ENCODE measurements at places on chromosomes 5 and 9. TPM values are rescaled to one million over a fixed set of nuclear protein-coding genes. Genes with fewer than 3 reads are reported as not detected.

- no peak for DNase-seq
Observed at GRCh38 chr5:163193886-163194285, 243.5 kb upstream of the CCNG1 start.

GRCh38 chr9:137762414-137763061 lies 115.0 kb upstream of the CACNA1B start:
- peak; percentile 64 for DNase-seq

DNA sequence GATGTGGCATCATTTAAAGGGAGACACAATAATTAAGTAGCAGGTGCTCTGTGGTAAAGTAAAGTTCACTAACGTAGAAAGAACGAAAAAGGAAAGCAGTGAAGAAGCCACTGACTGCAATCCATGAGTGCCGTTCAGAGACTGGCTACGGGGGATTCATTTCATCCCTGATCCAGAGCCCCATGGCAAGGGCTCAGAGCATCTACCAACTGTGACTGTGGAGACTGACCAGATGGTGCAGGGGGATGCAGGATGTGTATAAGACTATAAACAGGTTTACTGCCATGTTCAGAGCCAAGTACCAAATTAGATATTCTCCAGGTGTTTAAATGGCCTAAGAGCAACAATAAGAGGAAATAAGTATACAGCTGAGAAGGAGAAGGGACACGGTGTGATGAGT lies 47.7 kb downstream of the MARCHF11 start:
- no peak for DNase-seq

The ADRB2 gene
- total RNA-seq: 4.8 TPM

- no peak for DNase-seq
Observed at GRCh38 chr9:124216474-124217176, 41.1 kb upstream of the NEK6 start.

DNA sequence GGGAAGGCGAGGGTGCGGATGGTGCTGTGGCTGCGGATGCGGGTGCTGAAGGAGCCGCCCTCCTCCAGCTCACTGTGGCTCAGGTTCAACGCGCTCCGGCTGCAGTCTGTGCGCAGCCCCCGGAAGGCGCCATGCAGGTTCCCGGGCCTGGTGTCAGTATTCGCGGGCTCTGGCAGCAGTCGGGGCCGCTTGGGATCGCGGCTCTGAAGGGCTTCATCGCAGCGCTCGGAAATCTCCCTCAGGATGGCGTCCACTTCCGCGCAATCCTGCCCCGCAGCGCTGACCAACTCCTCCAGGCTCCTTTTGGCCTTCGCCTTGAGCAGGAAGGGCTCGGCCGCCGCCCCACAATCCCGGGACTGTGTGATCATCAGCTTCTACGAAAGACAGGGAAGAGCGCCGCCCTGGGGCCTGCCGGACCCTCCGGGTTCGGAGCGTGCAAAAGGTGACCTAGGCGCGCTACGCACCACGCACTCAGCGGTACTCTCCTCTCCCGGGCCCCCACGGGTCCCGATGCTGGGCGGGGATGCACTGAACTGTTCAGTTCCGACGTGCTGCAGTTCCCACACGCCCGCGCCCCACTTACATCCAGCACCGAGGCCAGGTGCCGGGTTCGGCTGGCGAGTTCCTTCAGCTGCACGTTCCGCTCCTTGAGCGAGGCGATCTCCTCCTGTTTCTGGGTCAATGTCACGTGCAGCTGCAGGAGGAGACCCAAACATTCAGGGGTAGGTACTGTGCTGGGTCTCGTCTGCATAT lies 6.5 kb downstream of the MCIDAS start:
- peak; percentile 40 for DNase-seq

The ADAMTSL1 gene
- 0.28 TPM for total RNA-seq

- DNase-seq: no peak
Observed at GRCh38 chr5:178644826-178645545, 18.1 kb upstream of the CLK4 start.

The CSNK1A1 gene
- total RNA-seq: 229 TPM

DNA sequence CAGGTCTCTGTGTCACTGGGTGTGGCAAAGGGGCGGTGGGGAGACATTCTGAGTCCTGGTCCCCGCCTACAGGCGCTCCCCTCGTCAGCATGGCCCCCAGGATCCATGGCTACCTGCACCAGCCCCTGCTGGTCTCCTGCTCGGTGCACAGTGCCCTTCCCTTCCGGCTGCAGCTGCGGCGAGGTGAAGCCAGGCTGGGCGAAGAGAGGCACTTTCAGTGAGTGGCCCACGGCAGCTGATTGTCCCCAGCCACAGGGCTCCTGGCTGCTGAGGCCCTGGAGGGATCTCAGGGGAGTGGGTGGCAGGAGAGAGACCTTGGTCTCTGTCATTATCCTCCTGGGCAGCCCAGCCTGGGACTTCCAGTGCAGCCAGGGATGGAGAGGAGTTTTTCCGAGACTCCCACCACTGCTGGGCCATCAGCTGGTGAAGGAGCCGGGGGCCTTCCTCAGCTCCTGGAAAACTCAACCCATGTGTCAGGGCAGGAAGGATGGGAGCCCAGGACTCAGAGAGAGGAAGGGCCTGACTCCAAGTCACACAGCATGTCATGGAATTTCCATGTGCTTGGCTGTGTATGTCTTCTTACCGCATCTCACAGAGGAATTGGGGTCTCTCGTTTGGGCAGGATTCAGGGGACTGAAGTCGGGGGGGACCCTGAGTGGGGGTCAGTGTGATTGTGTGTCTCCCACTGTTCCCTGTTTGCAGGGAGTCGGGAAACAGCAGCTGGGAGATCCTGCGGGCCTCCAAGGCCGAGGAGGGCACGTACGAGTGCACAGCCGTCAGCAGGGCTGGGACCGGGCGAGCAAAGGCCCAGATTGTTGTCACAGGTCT lies 37.4 kb downstream of the HMCN2 start:
- peak; percentile 40 for DNase-seq

- DNase-seq: no peak
Observed at GRCh38 chr5:87551911-87552310, 139.2 kb upstream of the CCNH start.

The PCDHGB3 gene
- 1.3 TPM for total RNA-seq

GRCh38 chr5:64634997-64635686 lies 55.2 kb upstream of the SHISAL2B start:
- no peak for DNase-seq

The SLC25A48 gene
- total RNA-seq: 9.5 TPM

GRCh38 chr5:60611099-60611740 lies 88.7 kb downstream of the DEPDC1B start:
- DNase-seq: no peak

GRCh38 chr9:126440940-126441339 lies 114.3 kb downstream of the MVB12B start:
- no peak for DNase-seq

DNA sequence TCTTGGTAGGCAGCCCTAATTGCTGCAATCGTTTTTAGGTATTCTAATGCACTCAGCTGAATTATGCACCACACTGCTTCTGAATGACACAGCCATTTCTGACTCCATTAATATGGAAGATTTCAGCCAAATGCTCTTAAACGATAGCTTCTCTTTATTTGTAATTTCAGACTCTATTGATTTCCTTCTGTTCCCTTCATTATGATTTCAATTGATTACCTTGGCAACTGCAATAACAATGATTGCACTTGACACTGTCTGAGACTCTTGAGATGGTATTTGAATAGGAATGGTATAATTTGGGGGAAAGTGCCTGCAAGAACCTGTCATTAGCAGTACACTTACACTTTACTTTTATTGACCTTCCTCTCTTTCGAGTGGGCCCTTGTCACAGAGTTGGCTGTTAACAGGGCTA lies 296.1 kb upstream of the DMAC1 start:
- DNase-seq: no peak

- DNase-seq: no peak
Observed at GRCh38 chr9:93089024-93089423, 7.0 kb upstream of the CARD19 start.

The TAS2R1 gene
- not detected for total RNA-seq

The TMEM232 gene
- 1.4 TPM for total RNA-seq

The TAF1L gene
- not detected for total RNA-seq

DNA sequence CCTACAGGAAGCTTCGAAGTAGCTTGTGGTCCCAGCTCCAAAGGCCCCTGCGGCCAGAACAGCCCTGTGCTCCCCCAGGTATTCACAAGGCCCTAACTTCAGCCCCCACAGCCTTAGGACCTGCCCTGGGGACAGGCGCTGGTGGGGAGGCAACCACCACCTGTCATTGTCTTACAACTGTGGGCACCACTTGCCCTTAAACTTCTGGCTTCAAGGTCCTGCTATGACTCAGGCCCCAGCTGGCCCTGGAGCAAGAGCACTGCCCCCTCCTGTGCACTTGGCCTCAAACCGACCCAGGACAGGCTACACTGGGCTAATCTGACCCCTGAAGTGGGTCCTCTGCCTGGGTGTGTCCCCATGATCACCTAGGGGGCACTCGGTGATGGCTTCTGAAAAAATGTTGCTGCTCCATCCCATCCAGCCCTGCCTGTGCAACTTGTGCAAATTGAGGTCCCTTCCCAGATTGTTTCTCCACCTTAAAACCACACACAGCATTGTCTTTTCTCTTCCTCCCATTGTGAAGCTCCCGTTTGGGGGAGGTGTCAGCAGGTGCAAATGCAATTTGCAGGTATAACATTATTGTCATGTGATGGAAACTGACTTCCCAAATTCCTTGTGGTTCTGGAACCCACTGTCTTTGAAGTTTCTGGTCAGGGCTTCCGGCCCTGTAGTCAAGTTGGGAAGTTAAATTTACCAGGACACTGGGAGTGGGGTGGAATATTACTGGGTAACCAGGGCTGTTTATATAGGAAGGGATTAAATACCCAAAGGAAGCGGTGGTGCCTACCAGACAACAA lies 1.1 kb upstream of the PROB1 start:
- peak; percentile 89 for DNase-seq

GRCh38 chr9:12794101-12794799 lies 19.4 kb downstream of the LURAP1L start:
- DNase-seq: no peak

The CYLC2 gene
- not detected for total RNA-seq

- no peak for DNase-seq
Observed at GRCh38 chr9:98066235-98066634, 9.7 kb downstream of the NANS start.

- DNase-seq: no peak
Observed at GRCh38 chr5:133460172-133460758, 152.1 kb downstream of the FSTL4 start.

GRCh38 chr9:69940674-69941073 lies 103.0 kb upstream of the MAMDC2 start:
- no peak for DNase-seq

The MZB1 gene
- total RNA-seq: 1.1 TPM

DNA sequence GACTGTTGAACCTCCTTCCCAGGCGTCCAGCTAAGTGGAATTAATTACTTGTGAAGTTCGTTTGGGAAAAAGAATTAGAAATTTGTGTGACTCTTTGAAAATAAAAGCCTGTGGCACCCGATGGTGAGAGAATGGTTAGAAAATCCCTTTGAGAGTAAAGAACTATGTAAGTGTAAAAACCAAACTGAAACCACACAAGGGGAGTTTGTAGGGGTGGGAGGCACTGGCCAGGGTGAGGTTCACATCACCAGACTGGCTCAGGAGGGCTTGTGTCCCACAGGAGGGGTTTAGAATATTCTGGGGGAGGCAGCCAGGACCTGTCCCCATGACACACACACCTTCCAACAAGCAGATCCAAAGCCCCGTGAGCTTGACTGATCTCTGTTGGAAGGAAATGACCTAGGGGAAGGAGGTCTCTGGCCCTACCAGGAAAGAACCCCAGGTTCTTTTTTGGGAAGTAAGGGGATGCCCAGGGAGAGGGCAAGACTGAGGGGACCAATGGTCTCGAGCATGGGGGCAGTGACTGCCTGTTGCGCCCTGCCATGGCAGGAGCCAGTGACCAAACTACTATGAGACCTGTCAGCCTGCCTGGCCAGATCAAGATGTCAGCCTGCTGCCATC lies 4.3 kb downstream of the SPATA24 start:
- no peak for DNase-seq

The TPPP gene
- total RNA-seq: 3.1 TPM

The PCDHGC3 gene
- total RNA-seq: 10.4 TPM

The CDH9 gene
- not detected for total RNA-seq

The FAM114A2 gene
- 30.8 TPM for total RNA-seq

The HSD17B3 gene
- not detected for total RNA-seq

GRCh38 chr9:87678650-87679355 lies 47.1 kb upstream of the CTSL start:
- DNase-seq: peak; percentile 47

DNA sequence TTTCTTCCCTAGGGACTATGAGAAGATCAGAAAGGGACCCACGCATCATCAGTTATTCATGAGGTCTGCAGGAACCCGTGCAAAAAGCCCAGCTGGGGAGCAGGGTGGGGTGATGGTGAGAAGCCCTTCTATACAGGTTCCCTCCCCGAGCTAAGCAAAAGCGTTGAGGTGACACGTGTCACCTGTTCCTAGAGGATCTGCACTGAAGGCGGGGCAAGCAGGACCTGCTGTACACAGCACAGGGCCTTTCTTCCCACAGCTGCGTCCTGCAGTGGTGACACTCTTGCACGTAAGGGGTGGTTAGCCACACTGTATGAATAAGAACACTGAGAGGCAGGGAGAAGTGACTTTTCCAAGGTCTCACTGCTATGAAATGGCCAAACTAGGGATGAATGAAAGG lies 37.2 kb upstream of the SH3PXD2B start:
- no peak for DNase-seq

DNA sequence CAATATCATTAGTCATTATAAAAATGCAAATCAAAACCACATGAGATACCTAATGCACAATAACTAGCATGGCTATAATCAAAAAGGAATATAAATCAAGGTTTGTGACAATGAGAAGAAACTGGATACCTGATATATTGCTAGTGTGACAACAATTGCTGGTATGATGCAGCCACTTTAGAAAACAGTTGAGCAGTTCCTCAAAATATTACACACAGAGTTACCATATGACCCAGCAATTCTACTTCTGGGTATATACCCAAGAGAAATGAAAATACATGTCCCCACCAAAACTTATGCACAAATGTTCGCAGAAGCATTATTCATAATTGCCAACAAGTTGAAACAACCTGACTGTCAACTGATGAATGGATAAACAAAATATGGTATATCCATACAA lies 339.7 kb upstream of the POU5F2 start:
- DNase-seq: no peak

DNA sequence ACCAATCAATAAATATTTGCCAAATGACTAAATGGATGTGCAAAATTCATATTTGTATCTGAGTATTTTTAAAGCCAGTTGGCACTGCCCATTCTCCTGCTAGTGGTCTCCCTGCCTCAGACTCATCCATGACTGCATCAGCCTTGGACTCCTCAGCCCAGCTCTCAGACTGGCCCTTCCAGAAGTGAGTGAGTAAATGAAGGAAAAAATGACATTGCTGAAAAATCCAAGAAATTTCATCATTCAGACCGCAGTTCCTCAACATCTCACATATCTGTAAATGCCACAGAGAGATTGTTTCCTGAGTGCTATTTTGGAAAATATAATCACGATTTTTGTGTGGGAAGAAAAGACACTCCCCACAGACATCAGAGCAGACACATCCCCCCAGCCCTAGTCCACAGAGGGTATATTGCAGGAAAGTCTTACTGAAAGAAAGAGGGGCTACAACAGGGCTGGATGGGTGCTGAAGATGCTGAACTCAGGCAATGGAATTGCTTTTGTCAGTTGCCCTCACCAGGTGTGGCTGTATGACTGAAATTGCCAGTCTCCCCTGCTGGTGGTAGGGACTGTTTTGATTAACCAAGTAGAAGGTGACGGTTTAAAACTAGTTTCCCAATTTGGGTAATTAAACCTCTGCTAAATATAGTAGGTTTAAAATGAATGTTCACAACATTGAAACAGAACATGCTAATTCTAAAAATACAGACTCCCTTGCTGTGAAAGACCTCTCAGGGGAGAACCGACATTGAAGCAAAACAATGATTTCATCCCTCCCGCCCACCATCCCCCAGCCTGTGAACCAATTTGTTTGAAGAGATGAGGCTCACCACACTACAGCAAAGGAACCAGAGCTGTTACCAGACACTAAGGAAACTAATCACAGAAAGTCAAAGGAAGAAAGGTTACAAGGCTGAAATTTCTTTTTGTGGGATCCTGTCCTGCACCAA lies 158.8 kb downstream of the DEPDC1B start:
- DNase-seq: no peak

Data from psoas muscle (tissue), 8 donors.